ENCODE measurements at places on chromosomes 1 and 21.
A peak's percentile ranks its signal among the peaks of the same experiment; 100 is the strongest.

DNA sequence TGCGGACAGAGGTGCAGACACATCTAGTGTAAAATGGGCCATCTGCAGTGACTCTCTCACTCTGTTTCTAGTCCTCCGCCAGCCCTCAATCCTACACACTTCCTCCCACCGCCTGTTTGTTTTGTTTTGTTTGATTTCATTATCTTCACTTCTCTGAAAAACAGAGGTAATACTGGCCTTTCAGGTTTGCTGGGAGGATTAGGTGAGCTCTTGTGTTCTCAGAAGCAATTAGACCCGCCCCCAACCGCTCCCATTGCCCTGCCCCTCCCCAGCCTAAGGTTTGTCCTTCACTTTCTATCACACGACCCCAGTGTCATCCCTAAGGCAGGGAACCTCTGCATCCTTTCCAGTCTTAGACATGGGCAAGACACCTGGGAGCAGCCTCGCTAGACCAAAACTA lies 43.2 kb upstream of the TACSTD2 start:
- DNase-seq, result no peak

DNA sequence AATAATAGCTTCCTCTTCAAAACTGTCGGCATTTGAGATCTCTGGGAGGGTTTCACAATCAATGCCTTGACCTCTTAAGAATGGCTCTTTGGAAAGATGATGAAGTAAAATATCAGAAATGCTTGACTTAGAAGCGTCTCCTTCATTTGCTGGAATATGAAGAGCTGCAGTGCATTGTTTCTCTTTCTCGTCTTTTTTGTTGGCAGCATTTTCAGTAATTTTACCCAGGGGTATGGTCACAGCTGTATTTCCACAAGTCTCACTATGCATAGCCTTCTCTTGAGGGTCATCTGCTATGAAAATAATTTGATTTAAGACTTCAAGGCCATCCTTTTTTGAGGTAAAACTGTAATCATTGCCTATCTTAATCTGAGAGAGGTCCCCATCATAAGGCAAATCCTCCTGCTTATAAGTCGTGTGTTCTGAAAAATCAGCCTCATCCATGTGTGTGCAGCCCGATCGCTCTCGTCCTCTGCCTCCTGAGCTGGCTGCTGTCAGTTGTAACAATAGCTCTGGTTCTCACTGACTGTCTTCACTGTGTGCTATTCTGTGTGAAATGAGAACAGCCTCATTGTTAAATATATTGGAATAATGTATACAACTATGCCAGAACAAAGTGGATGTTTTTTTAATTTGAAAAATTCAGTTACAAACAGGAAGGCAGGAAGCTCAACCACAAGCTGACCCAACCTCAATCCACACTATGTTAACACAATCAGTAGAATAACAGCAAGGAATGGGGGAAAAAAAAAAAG lies 4.5 kb downstream of the AKNAD1 start:
- peak; percentile 37 for DNase-seq

GRCh38 chr21:32181457-32181856 lies 97.4 kb downstream of the MIS18A start:
- no peak for DNase-seq

DNA sequence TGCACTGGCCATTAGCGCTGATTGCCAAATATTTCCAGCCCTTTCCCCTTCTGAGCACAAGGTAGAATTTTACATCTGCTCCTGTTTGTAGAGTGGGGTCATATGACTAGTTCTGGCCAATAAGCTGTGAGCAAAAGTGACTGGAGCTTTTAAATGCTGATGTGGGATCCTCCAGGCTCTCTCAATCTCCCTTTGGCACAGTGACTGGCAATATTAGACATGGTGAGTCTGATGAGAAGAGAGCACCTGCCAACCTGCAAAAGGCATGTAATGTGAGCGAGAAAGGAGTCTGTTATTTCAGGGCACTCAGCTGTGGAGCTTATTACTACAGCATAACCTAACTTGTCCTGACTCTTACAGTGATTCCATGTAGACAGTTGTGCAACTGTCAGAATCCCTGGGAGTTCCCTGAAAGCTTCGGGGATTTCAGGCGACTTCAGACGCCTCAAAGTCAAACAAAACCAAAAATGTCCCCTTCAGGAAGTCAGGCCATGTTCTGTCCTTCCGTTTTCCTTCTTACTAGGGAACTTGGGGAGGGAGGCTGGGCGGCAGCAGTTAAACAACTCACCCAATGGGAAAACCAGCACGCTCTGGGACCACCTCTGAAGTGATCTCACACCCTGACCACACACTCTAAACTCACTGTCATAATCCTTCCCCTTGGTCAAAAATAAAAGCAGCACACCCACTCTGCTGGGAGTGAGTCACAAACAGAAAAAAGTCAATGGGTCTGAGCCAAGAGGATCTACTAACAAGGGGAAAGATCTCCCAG lies 3.6 kb upstream of the RASSF5 start:
- DNase-seq, result peak; percentile 99

GRCh38 chr21:36606983-36607325 lies 92.0 kb upstream of the SIM2 start:
- no peak for DNase-seq

GRCh38 chr1:70633004-70633403 lies 221.9 kb downstream of the CTH start:
- no peak for DNase-seq

DNA sequence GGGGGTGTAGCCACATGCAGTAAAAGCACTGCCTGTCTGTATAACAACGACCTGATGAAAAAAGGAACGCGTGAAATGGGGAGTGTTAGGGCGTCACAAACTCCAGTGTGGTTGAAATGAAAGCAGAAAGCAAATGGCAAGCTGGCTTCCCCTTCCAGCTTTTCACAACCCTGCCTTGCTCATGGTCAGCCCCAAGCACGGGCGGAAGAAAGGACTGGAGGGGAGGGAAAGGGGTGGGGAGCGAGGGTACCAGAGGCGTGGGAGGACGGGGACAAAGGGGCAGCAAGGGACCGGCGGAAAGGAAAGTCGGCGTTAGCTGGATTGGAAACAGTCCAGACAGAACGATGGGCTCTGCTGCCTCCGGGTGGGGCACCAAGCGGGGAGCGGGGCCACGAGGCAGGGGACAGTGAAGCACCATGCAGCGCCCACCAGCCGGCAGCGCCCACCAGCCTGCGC lies 9.6 kb downstream of the VPS26C start:
- DNase-seq, result peak; percentile 88

- peak; percentile 49 for DNase-seq
Observed at GRCh38 chr1:9115351-9116205, 13.3 kb downstream of the GPR157 start.

- no peak for DNase-seq
Observed at GRCh38 chr1:167033646-167034045, 44.6 kb downstream of the MAEL start.

GRCh38 chr1:182600745-182601415 lies 3.3 kb downstream of the RGS16 start:
- no peak for DNase-seq

GRCh38 chr21:37677006-37677405 lies 239.3 kb downstream of the KCNJ6 start:
- no peak for DNase-seq

DNA sequence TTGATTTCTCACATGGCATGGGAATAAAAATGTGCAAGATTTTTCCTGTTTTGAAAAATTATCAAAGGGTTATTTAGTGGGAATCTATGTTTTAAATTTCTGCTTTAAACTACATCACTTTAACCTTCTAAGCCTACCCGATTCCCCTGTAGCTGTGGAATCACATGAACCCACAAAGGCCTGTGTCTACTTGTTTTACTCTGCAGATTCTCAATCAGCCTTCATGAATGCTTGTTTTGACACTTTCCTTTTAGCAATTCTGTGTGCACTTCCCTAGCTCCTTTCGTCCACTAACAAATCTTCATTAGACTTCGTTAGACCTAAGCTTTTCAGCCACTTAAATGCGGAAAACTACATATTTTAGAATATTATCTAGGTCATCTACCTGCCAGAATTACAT lies 56.0 kb upstream of the C1orf21 start:
- no peak for DNase-seq

DNA sequence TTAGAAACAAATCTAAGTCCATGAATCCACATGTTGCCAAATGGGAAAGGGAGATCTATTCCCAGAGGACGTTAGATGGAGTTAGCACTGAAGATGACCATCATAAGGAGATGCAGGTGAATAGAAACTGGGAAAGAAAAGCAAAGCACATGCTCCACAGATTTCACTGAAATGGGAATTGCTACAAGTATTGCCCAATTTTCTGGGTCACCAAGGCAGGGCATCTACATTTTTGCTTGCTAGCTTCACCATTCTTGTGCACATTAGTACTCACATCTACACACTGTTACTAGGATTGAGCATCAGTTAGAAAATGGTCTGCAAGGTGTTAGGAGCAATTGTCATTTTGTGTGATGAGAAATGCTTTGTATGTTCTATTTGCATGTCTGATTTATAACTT lies 99.1 kb downstream of the JAK1 start:
- DNase-seq, result no peak

All from inflammatory macrophage treated with lipopolysaccharide for 4 hours (primary cell).